ENCODE measurements at places on chromosomes 16 and 17.

- no peak for DNase-seq
These were observed 1.5 kb upstream of the LCAT start for GRCh38 chr16:67945392-67945933.

GRCh38 chr16:67963292-67963661 lies 5.2 kb downstream of the SLC12A4 start:
- DNase-seq: no peak

DNA sequence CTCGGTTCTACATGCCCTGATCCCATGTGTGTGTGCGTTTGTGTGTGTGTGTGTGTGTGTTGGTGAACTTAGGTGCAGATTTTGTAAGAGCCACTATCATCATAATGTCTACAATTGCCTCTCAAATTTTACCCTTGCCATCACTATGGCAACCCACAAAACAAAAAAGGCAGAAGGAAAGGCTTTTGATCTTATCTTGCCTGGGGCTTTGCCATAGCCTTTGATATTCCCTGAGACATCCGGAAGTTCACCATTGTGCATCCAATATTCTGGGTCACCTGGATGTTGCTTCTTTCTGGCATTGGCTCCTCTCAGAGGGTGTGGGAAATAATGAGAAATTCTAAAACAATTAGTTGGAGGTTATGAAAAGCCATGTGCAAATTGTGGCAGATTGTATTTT lies 114.7 kb downstream of the HAPSTR1 start:
- DNase-seq: no peak

GRCh38 chr17:27565874-27566670 lies 64.9 kb upstream of the LGALS9 start:
- DNase-seq: no peak

DNA sequence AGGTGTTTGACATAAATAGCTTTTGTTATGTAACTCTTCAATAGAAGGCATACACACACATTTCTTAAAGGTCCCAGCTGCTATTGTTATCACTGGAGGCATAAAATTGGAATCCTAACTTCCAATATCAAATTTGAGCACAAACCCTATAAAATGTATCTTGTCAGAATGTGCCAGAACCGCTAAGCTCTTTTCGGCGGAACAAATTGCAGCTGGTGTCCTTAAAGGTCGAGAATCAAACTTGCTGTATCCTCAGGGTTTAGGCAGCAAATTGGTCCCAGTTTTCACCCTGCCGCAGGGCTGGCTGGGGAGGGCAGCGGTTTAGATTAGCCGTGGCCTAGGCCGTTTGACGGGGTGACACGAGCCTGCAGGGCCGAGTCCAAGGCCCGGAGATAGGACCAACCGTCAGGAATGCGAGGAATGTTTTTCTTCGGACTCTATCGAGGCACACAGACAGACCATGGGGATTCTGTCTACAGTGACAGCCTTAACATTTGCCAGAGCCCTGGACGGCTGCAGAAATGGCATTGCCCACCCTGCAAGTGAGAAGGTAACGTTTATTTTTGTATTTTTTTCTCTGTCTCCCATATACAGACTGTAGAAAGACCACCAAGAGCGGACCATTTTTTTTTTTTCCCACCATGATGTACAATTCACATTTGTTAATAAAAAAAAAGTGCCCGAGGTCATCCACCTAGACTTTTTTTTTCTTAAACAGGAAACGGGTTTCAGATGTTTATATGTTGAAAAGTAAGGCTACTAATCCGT lies 297.1 kb downstream of the IRF8 start:
- no peak for DNase-seq

- no peak for DNase-seq
These were observed 4.1 kb downstream of the SNRNP25 start for GRCh38 chr16:57711-58110.

GRCh38 chr17:39617446-39618245 lies 9.1 kb upstream of the PPP1R1B start:
- DNase-seq: no peak

- DNase-seq: no peak
These were observed 44.7 kb downstream of the SREBF1 start for GRCh38 chr17:17792037-17792550.

DNA sequence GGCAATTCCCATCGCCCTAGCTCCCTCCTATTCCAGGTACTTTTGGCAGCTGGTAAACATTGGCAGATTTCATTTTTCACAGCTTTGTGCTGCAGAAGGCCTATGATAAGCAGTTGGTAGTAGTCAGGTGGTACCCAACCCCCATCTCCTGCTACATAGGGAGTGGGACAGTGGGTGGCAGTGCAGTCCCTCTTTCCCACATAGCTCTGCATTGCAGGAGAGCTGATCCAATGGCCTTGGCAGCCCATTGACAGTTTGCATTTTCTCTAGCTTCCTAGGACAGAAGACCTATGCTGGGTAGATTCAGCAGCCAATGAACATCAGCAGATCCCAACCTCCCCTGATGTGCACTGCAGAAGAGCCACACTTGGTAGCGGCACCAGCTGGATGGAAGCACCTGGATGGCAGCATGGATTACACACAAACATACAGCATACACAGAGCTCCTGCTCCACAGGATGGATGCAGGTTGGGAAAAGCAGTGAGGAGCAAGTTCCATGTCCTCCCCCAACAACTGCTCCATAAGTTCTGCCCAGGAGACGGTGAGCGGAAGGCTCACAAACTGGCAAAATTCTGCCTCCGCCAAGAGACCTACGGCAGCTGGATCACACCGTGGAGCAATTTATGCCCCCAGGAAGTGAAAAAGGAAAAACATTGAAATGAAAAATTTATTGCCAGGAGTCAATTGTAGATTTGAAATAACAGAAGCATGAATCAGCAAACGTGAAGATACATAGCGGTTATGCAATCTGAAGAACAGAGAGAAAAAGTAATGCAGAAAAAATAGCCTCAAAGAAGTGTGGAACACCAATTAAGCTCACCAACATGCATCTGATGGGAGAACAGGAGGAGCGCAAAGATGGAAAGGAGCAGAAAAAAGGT lies 95.7 kb downstream of the CACNG1 start:
- no peak for DNase-seq

DNA sequence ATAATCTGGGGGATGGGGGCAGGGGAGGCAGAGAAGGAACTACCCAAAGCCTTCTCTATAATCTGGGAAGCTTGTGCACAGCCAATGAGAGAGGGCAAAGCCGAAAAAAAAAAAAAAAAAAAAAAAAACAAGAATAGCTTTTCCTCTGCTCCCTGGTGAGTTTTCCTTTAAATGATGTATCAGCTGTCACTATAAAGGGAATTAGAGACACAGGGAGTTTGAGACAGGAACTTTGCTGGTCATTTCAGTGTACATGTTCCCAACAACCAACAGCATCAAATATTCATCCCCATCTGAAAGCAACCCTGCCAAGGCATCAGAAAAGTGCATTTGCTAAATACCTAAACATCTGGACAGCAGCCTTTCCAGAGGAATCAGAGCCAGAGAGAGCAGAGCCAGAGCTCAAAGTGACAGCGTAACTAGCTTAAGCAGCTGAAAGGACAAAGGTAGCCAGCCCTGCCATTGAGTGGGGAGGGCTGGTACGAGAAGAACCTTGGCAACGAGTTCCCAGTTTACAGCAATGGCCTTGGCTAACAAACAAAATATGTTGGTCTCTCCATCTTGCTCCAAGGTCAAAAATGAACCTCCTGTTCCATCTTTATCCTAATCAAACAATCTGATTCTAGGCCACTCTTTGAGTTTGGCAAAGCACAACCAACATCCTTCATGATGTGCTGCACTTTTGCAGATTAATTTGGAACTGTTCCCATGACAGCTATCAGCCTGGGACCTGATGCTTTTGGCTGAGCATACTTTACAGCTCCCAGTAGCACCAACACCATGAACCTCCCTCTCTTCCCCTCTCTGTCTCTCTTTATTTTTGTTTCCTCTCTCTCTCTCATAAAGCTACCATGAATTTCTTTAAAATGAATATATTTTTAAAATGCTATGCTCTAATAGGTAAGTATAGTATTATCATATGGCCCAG lies 143.7 kb upstream of the GNAO1 start:
- DNase-seq: no peak

DNA sequence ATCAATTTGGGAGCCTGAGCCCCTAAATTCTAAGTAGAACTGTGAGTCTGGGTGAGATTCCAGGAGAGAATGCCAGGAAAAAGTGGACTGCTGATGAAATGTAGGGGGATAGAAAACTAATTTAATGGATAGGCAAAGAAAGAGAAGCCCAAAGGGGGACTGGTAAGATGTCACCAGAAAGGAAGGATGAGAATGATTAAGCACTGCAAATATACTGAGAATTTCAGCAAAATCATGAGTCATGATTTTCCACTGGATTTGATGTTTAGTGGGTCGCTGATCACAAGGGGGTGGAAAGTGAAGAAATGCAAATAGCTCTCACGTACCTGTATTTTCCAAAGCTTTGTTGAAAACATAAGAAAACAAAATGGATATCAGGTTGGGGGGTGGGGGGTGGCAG lies 201.8 kb downstream of the SLC39A11 start:
- DNase-seq: no peak

GRCh38 chr17:40796846-40797245 lies 2.9 kb downstream of the KRT28 start:
- DNase-seq: no peak

- DNase-seq: peak; percentile 69
These were observed 22.1 kb upstream of the KDM8 start for GRCh38 chr16:27181019-27181790.

GRCh38 chr17:55273579-55274354 lies 9.0 kb downstream of the HLF start:
- no peak for DNase-seq

GRCh38 chr16:57844416-57845030 lies 42.2 kb upstream of the KIFC3 start:
- no peak for DNase-seq

DNA sequence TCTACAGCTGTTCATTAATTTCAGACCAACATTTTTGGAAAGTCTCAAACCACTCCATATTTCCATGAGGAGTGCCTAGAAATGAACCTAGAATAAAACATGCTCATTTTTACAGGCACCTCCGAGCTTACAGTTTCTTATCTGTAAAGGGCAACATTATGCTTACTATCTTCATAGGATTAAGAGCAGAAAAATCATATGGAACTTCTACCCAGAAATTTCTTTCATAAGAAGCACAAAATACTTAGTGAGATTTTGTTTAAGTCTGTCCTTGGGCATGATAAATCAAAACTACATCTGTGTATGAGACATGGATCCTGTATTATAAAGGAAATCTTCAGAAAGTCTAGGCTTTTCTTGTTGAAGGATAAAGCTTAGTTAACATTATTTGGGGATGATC lies 187.4 kb downstream of the CA10 start:
- DNase-seq: no peak

DNA sequence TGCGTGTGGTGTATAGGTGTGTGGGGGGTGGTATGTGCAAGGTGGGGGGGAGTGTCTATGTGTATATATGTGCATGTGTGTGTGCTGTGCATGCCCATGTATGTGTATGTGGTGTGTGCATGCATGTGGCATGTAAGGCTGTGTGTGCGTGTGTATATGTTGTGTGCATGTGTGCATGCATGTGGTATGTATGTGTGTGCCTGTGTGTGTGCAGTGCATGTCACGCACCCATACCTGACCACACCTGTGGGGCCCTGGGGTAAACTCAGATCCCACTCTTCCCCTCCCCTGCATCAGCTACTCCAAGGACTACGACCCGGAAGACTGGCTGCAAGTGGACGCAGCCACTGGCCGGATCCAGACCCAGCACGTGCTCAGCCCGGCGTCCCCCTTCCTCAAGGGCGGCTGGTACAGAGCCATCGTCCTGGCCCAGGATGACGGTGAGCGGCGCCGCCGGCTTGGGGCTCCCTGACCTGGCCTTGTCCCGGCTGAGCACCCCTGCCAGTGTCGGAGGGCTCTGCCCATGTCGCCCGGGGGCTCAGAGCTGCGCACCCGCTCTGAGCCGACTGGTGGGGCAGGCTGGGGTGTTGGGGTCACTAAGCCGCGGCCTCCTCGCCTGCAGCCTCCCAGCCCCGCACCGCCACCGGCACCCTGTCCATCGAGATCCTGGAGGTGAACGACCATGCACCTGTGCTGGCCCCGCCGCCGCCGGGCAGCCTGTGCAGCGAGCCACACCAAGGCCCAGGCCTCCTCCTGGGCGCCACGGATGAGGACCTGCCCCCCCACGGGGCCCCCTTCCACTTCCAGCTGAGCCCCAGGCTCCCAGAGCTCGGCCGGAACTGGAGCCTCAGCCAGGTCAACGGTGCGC lies 9.1 kb downstream of the SLC22A31 start:
- DNase-seq: no peak

- DNase-seq: no peak
These were observed 9.5 kb downstream of the MTMR4 start for GRCh38 chr17:58504826-58505351.

GRCh38 chr16:66386629-66387622 lies 20.4 kb downstream of the CDH5 start:
- no peak for DNase-seq

DNA sequence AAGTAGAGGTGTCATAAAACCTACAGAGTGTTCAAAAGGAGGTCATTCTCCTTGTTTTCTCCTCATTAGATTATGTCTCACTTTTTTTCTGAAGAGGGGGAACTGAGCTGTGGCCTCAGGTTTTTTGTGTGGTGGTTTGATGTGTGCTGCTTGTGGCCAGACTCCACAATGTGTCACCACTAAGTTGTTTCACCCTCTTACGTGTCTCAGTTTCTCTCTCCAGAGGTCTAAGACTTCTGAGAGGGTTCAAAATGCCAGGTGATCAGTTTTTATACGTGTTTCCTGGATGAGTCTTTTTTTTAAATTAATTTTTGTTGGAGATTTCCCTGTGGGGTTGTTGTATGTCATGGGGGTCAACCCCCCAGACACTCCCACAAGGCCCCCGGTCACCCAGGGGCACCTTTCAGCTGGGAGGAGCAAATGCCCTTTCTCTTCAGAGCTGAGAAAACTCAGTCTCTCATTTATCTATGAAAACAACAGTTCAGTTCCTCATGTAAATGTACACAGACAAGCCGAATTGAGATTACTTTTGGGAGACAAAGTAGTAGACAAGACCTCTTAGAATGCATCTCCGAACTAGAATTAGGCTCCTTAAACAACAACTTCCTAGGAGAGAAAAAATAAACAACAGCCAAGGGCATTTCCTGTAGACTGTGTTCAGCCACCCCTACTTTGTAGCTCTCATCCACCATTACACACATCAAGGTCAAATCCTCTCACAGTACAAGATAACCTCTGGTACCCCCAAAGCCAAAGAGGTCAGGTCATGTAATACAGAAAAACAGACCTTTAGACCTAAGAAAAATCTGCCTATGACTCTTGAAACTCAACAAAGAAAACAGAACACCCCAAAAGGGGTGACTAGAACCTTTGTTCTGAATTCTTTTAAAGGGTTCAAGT lies 23.9 kb upstream of the TMEM98 start:
- DNase-seq: no peak

GRCh38 chr17:27973258-27974044 lies 69.0 kb upstream of the NLK start:
- DNase-seq: no peak

- DNase-seq: no peak
These were observed 69.8 kb downstream of the KSR1 start for GRCh38 chr17:27525836-27526603.
